Hair follicle dermal papilla cell (primary cell): ENCODE measurements at places on chromosomes 7 and 10. TPM values are rescaled to one million over a fixed set of nuclear protein-coding genes. Genes with fewer than 3 reads are reported as not detected.

The INMT gene
- 0.97 and 1.5 TPM in 2 replicates for total RNA-seq

The HPSE2 gene
- 0.12 and 0.32 TPM in 2 replicates for total RNA-seq

The GIMAP2 gene
- 5.1 and 10.7 TPM in 2 replicates for total RNA-seq

The SERPINE1 gene
- total RNA-seq: 290 and 467 TPM in 2 replicates

The C10orf53 gene
- total RNA-seq: not detected in 2 replicates

The SFTPA1 gene
- not detected in 2 replicates for total RNA-seq

The SLC26A3 gene
- not detected in 2 replicates for total RNA-seq

The SPDYE2 gene
- total RNA-seq: not detected in 2 replicates

The SH2D4B gene
- not detected in 2 replicates for total RNA-seq

The BTBD16 gene
- total RNA-seq: not detected in 2 replicates
